Spleen (tissue), 13 donors: ENCODE measurements at places on chromosomes 4 and X. TPM values are rescaled to one million over a fixed set of nuclear protein-coding genes. Genes with fewer than 3 reads are reported as not detected.

- H3K36me3 ChIP-seq: no peaks in the 10 kb centered on the region
- DNase-seq: no peak
- H3K4me3 ChIP-seq: no peak overlapping the region
- no peak overlapping the region for H3K27ac ChIP-seq
- no peaks in the 10 kb centered on the region for H3K27me3 ChIP-seq
These were observed 2349.0 kb upstream of the TENM3 start for GRCh38 chr4:179894066-179894778.

- no peak for DNase-seq
- H3K4me3 ChIP-seq: no peak overlapping the region
- no peaks in the 10 kb centered on the region for H3K4me1 ChIP-seq
- no peaks in the 10 kb centered on the region for H3K27me3 ChIP-seq
- H3K36me3 ChIP-seq: no peaks in the 10 kb centered on the region
These were observed 702.6 kb downstream of the CENPC start for GRCh38 chr4:66842724-66843088.

DNA sequence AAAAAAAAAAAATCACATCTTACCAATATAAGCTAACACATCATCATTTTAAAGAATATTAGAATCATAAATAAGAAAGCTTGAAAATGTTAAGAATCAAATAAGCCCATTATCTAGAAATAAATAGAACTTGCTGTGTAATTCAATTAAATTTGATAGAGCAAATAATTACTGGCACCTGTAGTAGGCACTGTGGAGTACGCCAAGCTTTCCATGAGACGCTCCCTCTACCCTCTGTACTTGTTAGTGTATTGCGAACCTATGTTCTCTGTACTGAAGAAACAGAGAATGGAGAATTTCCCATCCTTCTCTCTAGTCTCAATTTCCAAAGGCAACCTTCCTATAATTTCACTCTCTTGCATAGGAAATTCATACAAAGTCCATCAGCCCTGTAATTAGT lies 61.7 kb upstream of the HAND2 start:
- no peak overlapping the region for H3K27ac ChIP-seq
- DNase-seq: no peak
- no peaks in the 10 kb centered on the region for H3K27me3 ChIP-seq
- H3K36me3 ChIP-seq: no peaks in the 10 kb centered on the region
- no peak overlapping the region for H3K4me3 ChIP-seq

DNA sequence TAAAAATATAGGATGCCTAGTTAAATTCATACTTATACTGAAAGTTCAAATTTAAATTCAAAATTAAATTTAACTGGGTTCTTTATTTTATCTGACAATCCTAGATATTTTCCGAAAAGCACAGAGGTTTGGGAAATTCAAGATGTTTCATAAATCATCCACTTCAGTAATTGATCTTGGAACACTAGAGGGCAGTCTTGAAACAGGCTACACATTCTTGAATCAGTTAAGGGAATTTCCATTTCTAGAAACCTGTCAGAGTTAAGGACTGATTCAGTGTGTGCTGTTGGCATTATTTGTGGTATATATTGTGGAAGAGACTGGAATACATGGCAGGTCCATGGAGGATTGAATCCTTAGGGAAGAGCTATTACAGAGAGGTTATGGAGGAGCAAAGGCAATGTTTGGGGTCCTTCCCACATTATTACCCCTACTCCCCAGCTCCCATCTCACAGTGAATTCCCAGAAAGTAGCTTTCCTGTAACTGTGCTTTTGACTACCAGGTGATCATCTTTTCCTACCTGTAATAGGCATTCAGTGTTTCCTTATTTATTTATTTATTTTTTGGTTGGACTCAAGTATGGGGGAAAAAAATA lies 92.9 kb downstream of the EGF start:
- no peaks in the 10 kb centered on the region for H3K27me3 ChIP-seq
- no peak overlapping the region for H3K27ac ChIP-seq
- H3K4me1 ChIP-seq: no peaks in the 10 kb centered on the region
- H3K36me3 ChIP-seq: no peaks in the 10 kb centered on the region
- DNase-seq: no peak

GRCh38 chr4:110270492-110271197 lies 72.2 kb upstream of the ELOVL6 start:
- H3K4me1 ChIP-seq: no peaks in the 10 kb centered on the region
- no peaks in the 10 kb centered on the region for H3K36me3 ChIP-seq
- no peak overlapping the region for H3K27ac ChIP-seq
- no peak for DNase-seq

GRCh38 chrX:118577041-118577440 lies 81.4 kb downstream of the DOCK11 start:
- no peak for DNase-seq
- H3K4me3 ChIP-seq: no peak overlapping the region
- H3K4me1 ChIP-seq: no peaks in the 10 kb centered on the region

DNA sequence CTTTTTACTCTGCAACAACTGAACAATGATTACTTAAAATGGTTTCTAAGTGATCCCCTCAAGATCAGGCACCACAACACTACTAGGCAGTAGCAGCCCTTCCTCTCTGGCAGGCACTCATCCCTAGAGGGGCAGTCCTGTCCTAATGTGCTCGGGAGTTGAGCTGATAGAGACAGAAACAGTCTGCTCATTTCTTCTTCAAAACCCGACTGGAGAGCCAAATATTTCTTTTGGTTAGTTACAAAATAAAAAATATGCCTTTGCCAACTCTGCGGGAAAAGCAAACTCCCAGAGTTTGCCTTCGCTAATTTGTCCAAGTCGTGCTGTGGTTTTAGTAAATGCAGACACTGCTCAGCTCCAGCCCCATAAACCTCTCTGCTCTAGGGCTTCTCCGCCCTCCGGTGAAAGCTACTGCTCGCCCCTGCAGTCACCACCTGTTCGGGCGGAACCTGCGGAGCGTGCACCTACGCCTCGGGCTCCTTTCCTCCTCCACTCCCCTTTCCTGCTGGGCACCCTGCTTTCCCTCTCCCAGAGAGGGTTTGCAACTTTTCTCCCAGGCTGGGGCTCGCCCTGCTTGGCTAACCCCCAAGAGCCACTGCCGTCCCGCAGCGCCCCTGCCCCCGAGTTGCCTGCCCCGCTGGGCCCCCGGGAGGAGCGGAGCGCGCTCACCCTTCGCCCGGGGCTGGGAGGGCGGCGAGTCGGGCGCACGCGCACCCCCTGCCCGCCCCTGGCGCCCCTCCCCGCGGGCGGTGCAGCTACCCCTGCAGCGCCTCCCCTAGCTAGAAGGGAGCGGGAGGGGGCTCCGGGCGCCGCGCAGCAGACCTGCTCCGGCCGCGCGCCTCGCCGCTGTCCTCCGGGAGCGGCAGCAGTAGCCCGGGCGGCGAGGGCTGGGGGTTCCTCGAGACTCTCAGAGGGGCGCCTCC lies at the start of gene NPNT:
Gene NPNT (plus strand): TSS at position 812 of the 923 bp plus-strand sequence. CDS start 182 bp downstream, outside the sequence.
- peaks cover 17% of the 10 kb centered on the region for H3K27me3 ChIP-seq
- H3K27ac ChIP-seq: no peak within 1 kb of the TSS
- DNase-seq: peak; percentile 70
- H3K36me3 ChIP-seq: no peaks in the 10 kb centered on the region
- H3K4me3 ChIP-seq: peak within 1 kb of the TSS; percentile 34

TREX2 gene
- 4.9 TPM for total RNA-seq

- no peaks in the 10 kb centered on the region for H3K36me3 ChIP-seq
- no peak for DNase-seq
- H3K4me1 ChIP-seq: no peaks in the 10 kb centered on the region
- H3K27me3 ChIP-seq: no peaks in the 10 kb centered on the region
These were observed 6.8 kb upstream of the CLCN5 start for GRCh38 chrX:49915361-49916222.
